Stimulated activated CD4-positive, alpha-beta T cell treated with anti-CD3 and anti-CD28 coated beads, Interleukin-1b, Interleukin-23, amount 100 ng/mL, for 1 hour (primary cell): ENCODE measurements at places on chromosomes 6 and 20.

GRCh38 chr6:39407446-39407993, 85.0 kb upstream of the KCNK16 start:
- DNase-seq, result no peak

GRCh38 chr6:164859816-164860215, 449.6 kb downstream of the C6orf118 start:
- DNase-seq, result no peak

GRCh38 chr6:139409026-139409425, 34.6 kb upstream of the CITED2 start:
- no peak for DNase-seq

GRCh38 chr6:89986650-89987074, 92.4 kb downstream of the GJA10 start:
- no peak for DNase-seq

- DNase-seq, result no peak
Observed at GRCh38 chr6:8857160-8857559, 421.8 kb upstream of the SLC35B3 start.

DNA sequence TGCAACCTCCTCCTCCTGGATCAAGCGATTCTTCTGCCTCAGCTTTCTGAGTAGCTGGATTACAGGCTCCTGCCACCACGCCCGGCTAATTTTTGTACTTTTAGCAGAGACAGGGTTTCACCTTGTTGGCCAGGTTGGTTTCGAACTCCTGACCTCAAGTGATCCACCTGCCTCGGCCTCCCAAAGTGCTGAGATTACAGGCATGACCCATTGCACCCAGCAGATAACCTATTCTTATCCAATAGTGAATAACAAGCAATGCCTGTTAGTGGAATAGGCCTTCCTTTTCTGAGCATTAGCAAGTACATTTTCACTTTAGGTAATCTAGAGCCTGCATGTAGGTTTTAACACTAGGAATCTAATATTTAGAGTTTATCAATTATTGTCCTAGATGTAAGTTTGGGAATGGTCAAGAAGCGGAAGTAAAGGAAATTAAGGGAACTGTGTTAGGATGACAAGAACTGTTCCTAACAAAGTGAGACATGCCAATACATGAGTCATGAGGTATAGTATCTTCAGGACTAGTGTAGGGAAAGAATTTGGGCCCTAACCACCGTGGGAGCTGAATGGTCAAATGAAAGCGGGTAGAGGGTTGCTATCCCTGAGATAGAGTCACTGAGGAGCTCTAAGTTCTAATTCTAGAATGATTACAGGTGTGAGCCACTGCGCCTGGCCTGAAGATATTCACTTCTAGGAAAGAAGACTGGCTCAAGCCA, 15.0 kb downstream of the BLTP3A start:
- no peak for DNase-seq

DNA sequence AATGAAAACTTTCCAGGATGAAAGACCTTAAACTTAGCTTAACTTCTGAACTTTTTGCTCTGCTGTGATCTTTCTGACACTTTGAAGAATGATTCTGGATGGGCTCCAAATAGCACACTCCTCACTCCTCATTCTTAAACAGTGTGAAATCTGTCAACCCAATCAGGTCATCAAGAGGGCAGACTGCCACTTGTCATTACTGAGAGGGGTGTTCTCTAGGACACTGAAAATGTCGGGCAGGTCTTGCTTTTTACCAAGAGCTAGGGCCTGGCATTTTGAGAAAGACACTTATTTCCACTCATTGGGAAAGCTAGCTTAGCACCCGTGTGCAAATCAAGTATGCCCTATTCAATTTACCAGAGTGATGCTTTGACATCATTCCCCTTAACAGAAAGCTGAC, 122.2 kb downstream of the MTFR2 start:
- DNase-seq, result no peak

DNA sequence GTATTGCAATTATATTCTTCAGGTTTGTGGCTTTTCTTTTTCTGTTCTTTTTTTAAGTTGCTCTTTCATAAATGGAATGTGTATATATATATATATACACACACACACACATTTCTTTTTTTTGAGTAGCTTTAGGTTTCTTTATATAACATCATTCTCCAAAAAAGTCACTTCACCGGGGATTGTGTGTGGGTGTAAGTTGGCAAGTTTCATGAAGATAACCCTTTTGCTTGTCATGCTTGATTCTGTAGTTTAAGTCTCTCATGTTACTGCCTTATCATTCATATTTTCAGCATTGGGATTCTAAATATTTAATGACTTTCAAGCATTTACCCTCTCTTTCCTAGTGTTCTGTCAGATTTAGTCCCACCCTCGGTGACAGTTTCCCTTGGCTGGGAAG, 181.0 kb downstream of the FARS2 start:
- DNase-seq, result no peak

GRCh38 chr20:7695635-7696034, 244.6 kb downstream of the HAO1 start:
- no peak for DNase-seq

DNA sequence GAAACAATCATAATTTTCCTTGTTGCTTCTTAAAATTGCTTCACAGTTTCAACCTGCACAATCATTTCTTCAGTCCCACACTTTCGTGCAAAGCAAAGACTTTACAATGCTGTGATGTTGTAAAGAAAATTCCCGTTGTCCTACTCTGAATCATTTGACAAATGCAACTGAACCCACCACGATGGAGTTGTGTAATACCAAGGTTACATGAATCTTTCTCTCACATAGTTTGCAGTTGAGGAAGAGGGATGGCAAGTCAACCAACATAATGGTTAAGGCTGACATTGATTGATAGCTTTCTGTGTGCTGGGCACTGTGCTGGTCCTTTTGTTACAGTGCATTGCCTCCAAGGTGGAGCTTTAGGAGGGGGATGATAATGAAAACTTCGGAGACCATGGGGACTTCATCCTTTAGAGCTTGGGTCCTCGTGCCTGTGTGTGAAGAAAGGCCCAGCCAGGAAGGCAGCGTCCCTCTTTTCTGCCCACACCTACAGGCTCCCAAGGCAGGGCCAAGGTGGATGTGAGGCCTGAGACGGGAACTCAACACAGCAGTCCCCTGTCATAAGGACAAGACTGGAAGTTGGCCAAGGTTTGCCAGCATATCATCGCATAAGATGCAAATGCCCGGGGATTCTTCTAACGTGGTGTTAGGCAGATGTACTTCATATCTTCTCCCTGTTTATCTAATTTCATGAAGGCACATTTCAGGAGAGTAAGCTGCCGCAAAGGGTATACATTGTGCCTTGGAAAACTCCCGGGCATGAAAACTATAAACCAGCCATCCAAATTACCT, 96.9 kb downstream of the LY86 start:
- DNase-seq, result no peak

- no peak for DNase-seq
Observed at GRCh38 chr6:31246051-31246521, 25.8 kb downstream of the HLA-C start.

- DNase-seq, result no peak
Observed at GRCh38 chr6:87182940-87183339, 27.6 kb downstream of the ZNF292 start.

- no peak for DNase-seq
Observed at GRCh38 chr6:56911847-56912246, 43.1 kb upstream of the BEND6 start.

DNA sequence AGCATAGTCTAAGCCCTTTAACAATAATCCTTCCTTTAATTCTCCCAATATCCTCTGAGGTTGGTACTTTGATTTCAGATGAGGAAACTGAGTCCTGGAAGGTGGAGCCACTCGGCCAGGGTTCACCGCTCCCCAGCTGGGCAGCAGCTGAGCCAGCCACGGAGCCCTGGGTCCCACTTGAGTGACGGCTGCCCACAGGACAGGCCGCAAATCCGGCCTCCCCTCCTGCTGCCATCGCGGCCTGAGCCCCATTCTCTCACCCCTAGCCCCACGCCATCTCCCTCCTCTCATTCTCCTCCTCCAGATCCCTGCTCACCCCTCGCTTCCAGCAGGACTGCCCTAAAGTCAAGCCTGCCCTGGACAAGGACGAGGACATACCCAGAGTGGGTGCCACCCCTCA, 41.4 kb downstream of the AGPAT4 start:
- no peak for DNase-seq

GRCh38 chr6:20793174-20793573, 258.9 kb downstream of the CDKAL1 start:
- no peak for DNase-seq

DNA sequence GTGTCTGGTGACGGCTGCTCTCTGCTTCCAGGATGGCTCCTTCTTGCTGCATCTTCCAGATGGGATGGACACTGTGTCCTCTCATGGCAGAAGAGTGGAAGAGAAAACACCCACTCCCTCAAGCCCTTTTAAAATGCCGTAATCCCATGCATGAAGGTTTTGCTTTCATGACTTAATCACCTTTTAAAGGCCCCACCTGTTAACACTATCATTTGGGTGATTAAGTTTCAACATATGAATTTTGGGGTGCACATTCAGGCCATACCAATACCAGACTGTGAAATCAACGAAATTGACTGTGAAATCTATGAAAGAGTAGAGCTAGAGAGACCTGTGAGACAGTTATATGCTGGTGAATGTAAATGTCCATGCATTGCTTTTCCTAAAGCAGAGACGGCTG, 374.3 kb upstream of the CHD6 start:
- no peak for DNase-seq

GRCh38 chr6:33897189-33897780, 93.5 kb upstream of the MLN start:
- no peak for DNase-seq

- no peak for DNase-seq
Observed at GRCh38 chr20:54083459-54083858, 13.1 kb upstream of the BCAS1 start.

DNA sequence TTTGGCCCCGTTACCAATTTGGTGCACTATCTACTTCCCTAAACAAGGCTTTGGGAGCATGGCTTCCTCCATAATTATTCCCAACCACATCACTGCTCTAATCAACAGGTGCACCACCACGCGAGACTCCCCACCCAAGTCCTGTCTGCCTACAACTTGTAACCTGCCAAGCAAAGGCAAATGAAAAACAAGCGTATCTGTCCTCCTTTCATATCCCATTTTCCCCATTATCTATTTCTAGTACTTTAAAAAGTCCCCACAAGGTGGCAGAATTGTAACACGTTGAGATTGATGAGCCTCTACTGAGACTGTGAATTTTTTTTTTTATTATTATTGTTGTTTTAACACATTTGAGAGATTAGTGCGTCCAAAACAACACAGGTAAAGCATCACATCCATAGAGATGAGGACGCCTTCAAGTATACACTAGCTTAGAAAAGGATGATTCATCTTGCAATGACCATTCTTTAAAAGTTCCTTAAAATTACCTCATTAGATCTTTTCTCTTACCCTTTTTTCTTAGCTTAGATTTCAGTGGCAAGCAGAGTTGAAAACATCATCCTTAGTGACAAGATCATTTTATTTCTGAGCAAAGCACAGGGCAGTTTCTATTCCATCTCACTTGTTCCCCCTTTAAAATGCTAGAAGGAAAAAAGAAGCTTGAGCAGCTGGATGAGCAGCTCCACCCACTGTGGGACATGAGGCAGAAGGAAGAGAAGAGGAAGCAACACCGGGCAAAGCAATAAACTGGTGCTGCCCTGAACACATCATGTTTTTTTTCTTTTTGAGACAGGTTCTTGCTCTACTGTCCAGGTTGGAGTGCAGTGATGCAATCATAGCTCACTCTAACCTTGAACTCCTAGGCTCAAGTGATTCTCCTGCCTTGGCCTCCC, 210.8 kb downstream of the ARHGAP18 start:
- DNase-seq, result no peak

DNA sequence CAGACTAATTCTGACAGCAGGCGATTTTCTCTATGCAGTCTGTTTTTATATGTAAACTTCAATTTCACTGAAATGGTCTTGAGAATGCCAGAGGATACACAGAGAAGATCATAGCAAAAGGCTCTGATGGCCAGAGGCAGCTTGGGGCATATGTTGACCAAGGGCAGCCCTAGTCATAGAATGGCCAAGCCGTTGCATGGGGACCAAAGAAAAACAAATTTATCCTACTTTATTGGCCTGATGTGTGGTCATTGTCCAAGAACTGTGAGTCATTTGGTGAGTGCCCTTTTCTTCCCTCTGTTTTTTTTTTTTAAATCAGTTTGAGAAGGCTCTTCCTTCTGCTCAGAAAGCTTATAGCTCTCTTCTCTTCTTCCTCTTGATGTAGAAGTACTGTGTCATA, 5.8 kb downstream of the HDGFL1 start:
- DNase-seq, result no peak

DNA sequence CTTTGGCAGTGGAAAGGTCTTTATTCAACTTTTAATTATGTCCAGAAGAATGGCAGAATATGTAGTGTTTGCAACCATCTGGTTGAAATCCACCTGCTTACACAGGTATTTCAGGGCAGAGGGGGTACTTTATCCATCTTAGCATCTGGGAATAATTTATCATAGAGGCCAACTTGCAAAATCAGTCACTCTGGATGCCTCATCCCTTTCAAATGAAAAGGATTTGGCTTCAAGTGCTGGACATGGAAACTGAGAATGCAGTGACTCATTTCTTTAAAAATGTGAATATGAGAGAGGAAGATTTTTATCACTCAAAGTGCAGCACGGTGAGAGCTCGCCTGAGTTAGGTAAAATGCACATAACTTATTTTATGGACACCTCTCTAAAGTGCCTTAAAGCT, 758.3 kb downstream of the KIF16B start:
- DNase-seq, result no peak
